ENCODE measurements at places on chromosomes 3 and 15.

DNA sequence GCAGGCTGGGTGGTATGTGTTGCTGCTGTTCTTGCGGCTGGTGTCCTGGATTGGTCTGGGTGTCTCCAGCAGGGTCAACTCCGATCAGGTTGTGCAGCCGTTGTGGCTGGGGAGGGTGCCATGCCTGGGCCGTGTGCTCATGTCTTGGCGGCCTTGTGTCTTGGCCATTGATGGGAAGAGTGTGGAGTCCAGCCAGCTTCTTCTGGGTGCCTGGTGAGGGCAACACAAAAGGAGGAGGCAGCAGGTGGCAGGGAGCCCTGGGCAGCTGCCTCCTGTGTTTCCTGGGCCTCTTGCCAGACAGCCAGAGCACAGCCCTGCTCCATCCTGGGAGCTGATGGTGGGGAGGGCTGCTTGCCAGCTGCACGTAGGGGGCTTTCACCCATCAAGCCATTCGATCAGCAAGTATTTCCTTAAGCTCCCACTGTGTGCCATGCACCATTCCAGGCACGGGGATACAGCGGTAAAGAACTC, 4.3 kb downstream of the CHAC1 start:
- H3K4me1 ChIP-seq = peaks cover 41% of the 10 kb centered on the region
- H3K27me3 ChIP-seq = no peaks in the 10 kb centered on the region

DNA sequence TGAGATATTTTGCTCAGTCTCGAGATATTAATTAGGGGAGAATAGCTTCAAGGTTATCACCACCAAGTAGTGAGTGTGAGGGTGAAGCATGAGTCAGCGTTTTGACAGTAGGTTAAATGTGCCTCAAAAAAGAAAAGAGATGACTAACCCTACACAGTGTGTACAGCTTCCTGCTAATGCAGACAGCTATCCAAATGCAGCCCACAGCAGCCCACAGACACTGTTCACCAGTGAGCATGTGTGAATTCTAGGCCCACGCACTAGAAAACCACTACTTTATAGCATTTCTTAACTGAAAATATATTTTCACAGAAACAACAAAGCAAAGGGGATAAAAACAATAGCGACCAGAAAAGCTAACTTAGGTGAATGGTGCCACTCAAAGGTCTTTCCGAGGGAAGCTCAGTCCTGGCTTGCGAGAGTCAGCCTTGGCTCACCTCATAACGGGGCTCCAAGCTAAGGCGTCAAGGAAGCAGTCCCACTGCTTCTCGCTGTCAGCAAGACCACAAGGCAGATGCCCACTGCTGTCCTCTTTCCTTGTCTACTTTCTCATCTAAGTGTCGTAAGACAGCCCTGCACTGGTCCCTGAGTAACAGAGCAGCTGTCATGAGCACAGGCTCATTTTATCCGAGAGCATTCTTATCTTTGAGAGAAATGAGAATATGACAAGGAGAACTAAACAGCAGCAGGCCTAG, 47.6 kb downstream of the TXNRD3 start:
- H3K4me3 ChIP-seq = no peak overlapping the region
- no peak overlapping the region for H3K27ac ChIP-seq
- DNase-seq = no peak
- H3K4me1 ChIP-seq = no peaks in the 10 kb centered on the region
- H3K27me3 ChIP-seq = no peaks in the 10 kb centered on the region

- peaks cover 11% of the 10 kb centered on the region for H3K4me1 ChIP-seq
- peaks cover 2% of the 10 kb centered on the region for H3K27me3 ChIP-seq
- no peak overlapping the region for H3K27ac ChIP-seq
- peaks cover 20% of the 10 kb centered on the region for H3K36me3 ChIP-seq
- no peak for DNase-seq
Observed at GRCh38 chr3:5292512-5292911, 105.0 kb downstream of the EDEM1 start.

GRCh38 chr15:55513152-55513551, 5.1 kb upstream of the DNAAF4 start:
- H3K27me3 ChIP-seq = no peaks in the 10 kb centered on the region
- no peak overlapping the region for H3K4me3 ChIP-seq
- H3K4me1 ChIP-seq = peaks cover 9% of the 10 kb centered on the region
- no peak overlapping the region for H3K27ac ChIP-seq
- DNase-seq = no peak

DNA sequence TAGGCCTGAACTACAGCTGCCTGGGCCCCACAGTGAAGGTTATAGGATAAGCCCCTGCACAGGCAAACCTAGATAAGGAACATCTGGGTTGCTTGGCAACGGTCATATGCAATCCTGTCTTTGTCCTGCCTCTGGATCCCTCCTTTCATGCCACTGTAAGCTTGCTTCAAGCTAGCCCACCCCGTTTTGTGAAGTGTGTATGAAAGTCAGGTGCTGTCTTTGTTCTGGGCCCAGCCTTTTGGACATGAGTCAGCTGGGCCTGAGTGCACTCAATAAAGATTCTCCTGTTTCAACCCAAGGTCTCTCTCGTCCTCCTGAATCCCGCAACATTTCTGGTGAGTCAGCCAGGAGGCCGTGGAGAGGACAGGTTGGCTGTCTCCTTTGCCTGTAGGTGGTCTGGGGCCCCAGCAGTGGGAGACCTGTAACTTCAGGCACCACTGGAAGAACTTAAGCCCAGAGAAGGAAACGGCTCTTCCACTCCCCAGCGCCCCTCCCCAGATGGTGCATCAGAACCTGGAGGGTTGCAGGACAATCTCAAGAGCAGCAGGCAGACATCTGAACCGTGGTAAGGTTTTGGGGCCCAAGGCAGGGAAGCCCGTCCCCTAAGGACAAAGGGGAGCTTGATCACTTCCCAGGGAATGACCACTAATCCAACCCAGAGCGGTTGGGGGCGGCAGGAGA, 8.3 kb upstream of the SLC9C1 start:
- peaks cover 17% of the 10 kb centered on the region for H3K4me1 ChIP-seq
- H3K4me3 ChIP-seq = no peak overlapping the region
- H3K36me3 ChIP-seq = peaks cover 15% of the 10 kb centered on the region
- no peaks in the 10 kb centered on the region for H3K27me3 ChIP-seq
- no peak overlapping the region for H3K27ac ChIP-seq
- DNase-seq = peak; percentile 20

DNA sequence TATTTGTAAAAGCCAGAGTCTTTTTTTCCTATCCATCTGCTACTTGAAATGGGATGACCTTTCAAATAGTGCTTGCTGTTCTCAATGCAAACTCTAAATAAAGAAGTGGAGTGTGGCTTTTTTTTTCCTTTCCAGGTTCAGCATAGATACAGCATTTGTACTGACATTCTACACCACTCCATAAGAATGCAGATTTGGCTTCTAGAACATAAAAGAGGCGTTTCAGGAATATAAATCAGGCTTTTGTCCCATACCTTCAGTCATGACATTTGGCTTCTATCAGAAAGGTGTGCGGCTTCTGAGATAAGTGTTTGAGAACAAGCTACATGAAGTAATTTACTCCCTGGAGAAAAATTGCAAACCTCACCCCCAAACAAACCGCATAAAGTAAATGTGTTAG, 553.1 kb downstream of the FHIT start:
- H3K27me3 ChIP-seq = peaks cover 3% of the 10 kb centered on the region
- H3K36me3 ChIP-seq = peaks cover 20% of the 10 kb centered on the region
- peaks cover 31% of the 10 kb centered on the region for H3K4me1 ChIP-seq
- peak overlapping the region; percentile 64 for H3K27ac ChIP-seq
- no peak overlapping the region for H3K4me3 ChIP-seq
- no peak for DNase-seq

- peaks cover 30% of the 10 kb centered on the region for H3K4me1 ChIP-seq
- peak overlapping the region; percentile 91 for H3K27ac ChIP-seq
- peak; percentile 77 for DNase-seq
- peak overlapping the region; percentile 19 for H3K4me3 ChIP-seq
Observed at GRCh38 chr15:66566963-66567531, 1.2 kb upstream of the LCTL start.

GRCh38 chr15:29678504-29679034, 143.7 kb downstream of the TJP1 start:
- no peak overlapping the region for H3K4me3 ChIP-seq
- no peak for DNase-seq

DNA sequence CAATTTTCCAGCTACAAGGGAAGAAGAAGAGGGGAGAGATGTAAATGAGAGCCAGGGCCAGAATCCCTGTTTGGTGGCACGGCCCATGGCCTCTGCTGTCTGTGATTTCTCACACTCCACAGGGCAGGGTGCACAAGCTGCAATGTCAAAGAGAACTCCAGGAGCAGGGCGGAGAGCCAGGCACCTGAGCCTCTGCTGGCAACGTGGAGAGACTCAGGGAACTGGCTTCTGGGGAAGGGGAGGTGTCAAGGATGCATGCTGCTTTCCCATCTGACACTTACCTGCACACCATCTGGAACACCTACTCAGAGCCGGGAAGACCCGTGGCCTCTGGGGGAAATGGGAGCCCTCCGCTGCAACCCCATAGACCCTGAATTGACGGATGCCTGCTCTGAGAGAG, 507.5 kb upstream of the NR2F2 start:
- H3K4me3 ChIP-seq = no peak overlapping the region
- no peaks in the 10 kb centered on the region for H3K4me1 ChIP-seq
- H3K27ac ChIP-seq = no peak overlapping the region

GRCh38 chr3:57132674-57133073, 32.5 kb downstream of the IL17RD start:
- H3K4me1 ChIP-seq = peaks cover 95% of the 10 kb centered on the region
- no peak for DNase-seq
- peaks cover under 1% of the 10 kb centered on the region for H3K36me3 ChIP-seq
- peak overlapping the region; percentile 31 for H3K27ac ChIP-seq
- no peak overlapping the region for H3K4me3 ChIP-seq
- no peaks in the 10 kb centered on the region for H3K27me3 ChIP-seq

- peaks cover 2% of the 10 kb centered on the region for H3K36me3 ChIP-seq
- H3K27me3 ChIP-seq = no peaks in the 10 kb centered on the region
- H3K4me1 ChIP-seq = peaks cover 78% of the 10 kb centered on the region
- H3K4me3 ChIP-seq = no peak overlapping the region
- no peak for DNase-seq
Observed at GRCh38 chr15:40448354-40448753, 7.6 kb downstream of the BAHD1 start.

- no peak for DNase-seq
- H3K27me3 ChIP-seq = no peaks in the 10 kb centered on the region
- no peaks in the 10 kb centered on the region for H3K36me3 ChIP-seq
- H3K4me1 ChIP-seq = no peaks in the 10 kb centered on the region
Observed at GRCh38 chr15:63030101-63030551, 12.4 kb upstream of the TPM1 start.

GRCh38 chr3:101836652-101837598, 12.4 kb upstream of the NFKBIZ start:
- H3K27me3 ChIP-seq = no peaks in the 10 kb centered on the region
- no peaks in the 10 kb centered on the region for H3K36me3 ChIP-seq

DNA sequence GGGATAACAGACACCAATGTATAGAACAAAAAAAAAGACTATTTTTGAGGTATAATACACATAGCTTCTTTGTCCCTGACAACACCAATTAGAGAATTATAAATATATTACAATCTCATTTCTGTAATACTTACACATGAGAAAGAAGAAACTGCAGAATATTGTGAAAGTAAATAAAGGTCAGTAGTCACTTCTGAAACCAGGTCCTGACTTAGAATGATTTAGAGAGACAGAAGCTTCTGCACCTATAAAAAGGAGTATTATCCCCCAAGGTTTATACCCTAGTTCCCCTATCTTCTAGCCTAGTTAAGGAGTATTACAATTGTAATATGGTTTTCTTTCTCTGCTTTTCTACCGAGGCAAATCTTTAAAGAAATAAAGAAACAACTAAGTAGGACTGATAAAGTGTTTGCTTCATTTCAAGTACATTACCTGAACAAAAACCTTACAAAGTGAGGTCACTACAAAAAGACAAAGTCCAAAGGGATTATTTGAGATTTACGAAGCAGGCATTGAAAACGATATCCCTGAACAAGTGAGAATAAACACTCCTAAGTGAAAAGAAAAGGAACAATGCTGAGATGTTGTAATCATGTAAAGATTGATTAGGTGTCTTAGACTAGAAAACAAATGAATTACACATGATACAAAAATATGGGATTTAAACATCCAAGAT, 103.0 kb downstream of the GBE1 start:
- no peak overlapping the region for H3K27ac ChIP-seq
- H3K27me3 ChIP-seq = no peaks in the 10 kb centered on the region
- H3K4me1 ChIP-seq = no peaks in the 10 kb centered on the region
- H3K36me3 ChIP-seq = no peaks in the 10 kb centered on the region
- H3K4me3 ChIP-seq = no peak overlapping the region

DNA sequence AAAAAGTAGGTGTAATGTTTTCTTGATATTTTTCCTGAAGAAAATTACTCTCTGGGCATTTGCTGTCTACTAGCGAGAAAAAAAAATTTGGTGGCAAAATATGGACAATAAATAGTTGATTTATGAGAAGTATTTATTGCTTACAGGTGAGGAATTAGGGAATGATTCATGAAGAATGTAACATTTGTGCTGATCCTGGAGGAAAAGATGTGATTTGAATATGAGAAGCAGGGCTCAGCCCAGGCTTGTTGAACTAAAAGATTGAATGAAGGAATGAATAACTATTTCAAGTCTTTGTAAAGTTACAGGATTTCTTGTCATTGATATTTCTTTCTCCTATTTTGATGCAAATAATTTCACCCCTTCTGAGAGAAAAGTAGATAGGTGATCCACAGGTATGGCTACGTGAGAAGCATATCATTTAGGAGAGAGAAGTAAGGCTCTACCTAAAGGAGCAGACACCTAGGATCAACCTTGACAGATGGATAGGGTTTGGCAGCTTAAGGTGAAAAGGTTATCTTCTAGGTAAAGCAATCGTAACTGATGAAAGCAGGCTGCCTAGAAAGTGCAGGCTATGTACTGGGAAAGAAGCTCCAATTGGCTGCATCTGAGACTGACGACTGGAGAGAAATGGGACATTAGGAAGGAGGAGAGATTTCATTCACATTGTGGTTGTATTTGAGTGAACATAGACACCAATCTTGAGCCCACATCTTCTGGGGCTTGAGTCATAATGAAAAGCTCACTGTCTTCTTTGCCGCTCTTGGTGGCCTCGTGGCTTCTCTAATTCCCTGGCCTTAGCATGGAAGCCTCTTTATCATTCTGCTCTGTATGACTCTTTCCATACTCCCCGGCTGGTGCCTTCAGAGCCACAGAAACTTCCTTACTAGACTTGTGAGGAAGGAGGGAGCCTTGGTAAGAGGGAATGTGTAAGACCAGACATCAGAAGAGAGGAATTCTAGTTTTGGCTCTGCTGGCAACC, 106.5 kb downstream of the P3H2 start:
- no peak for DNase-seq
- peak overlapping the region; percentile 34 for H3K4me3 ChIP-seq
- no peaks in the 10 kb centered on the region for H3K36me3 ChIP-seq
